ENCODE measurements at places on chromosomes 12 and 14.
A peak's percentile ranks its signal among the peaks of the same experiment; 100 is the strongest.

- no peak for DNase-seq
Measured at GRCh38 chr14:75578786-75579337, 442 bp downstream of the FLVCR2 start.

DNA sequence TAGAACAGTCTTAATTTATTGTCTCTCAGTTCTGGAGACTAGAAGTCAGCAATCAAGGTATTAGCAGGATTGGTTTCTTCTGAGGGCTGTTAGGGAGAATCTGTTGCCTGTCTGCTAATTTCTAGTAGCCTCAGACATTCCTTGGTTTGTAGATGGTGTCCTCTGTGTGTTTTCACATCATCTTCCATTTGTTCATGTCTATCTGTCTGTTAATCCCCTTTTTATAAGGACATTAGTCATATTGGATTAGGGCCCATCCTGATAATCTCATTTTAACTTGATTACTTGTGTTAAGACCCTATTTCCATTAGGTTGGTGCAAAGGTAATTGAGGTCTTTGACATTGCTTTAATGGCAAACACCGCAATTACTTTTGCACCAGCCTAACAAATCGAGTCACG, 34.3 kb downstream of the TBC1D15 start:
- DNase-seq, result no peak

DNA sequence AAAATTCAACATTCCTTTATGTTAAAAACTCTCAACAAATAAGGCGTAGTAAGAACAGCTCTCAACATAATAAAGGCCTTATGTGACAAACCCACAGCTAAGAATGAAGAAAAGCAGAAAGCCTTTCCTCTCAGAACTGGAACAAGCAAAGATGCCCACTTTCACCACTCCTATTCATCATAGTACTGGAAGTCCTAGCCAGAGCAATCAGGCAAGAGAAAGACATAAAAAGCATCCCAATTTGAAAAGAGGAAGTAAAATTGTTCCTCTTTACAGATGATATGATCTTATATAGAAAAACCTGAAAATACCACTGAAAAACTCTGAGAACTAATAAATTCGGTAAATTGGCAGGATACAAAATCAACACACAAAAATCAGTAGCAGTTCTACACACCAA, 52.1 kb downstream of the STON2 start:
- no peak for DNase-seq

DNA sequence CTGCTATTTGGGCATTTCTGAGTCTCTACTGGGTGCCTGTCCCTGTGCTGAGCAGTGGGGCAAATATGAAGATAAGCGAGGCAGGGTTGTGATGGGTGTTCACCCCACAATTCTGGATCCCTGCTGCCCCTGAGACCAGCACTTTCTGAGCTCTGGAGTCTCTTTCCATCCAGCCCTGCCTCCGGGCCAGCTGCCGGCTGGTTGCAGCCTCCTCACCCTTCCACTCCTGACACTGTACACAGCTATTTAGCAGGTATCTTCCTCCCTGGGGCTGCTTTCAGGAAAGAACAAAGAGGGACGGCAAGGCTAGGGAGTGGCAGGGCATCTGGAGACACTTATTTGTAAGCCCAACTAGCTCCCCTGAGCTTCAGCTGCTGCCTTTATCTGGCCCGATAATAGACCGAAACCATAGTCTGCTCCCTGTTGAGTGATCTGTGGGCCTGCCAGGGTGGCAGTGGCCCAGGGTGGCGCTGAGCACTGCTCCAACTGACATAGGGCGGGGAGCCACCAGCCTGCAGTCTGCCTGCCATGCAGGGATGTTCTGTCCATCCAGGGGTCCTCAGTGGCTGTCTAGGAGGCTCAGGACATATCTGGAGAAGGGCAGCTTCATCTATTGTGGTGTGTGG, 7.6 kb upstream of the KRT80 start:
- DNase-seq, result no peak

GRCh38 chr12:10025236-10025635, 5.2 kb upstream of the CLEC9A start:
- no peak for DNase-seq

DNA sequence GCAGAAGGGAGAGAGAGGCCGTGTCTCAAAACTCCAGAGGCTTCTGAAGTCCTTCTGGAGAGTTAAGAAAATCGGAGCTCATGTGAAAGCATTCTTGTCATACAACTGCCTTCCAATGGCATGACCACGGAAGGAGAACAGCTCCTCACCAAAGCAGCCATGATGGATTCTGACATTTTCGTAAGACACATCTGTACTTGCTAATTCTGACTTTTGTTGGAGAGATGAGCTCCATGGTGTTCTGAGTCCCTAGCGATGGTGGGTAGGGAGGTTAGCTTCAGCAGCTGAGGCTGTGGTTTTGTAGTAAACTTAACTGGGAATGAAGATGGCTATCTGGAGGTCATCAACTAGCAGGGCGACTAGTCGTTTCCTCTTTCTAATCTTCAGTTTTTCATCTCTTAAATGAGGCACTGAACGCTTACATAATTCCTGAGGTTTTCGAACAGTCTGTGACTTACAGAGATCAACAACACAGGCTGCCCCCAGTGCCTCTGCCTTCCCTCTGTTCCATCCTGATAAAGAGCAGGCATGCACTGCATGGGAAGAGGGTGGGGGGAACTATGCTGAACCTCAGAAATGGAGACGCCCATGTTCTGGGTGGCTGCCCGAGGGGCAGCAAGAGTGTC, 28.6 kb upstream of the DICER1 start:
- DNase-seq, result no peak

DNA sequence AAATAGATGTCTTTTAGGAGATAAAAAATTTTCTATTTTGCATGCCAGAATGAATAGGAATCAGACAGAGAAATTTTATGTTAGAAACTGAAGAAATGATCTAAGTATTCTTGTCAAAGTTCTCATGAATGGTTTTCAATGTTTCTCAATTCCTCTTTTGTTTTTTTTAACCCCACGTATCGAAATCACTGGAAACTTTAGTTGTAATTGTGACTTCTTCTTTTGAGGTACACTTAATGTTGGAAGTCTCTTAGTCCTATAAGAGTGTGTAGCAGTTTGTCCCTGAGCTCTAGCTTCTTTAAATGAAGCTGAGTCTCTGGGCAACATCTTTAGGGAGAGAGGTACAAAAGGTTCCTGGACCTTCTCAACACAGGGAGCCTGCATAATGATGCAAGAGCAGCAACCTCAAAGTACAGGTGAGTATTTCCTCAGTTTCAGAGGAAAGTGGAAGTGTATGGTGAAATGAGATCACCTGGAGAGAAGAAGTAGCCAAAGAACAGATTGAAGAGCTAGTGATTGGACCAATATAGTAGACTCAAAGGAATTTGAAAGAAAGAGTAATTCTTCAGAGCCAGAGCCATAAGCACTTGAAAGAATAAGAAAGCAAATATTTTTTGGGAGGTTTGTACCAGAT, at the start of gene CLEC6A:
Gene CLEC6A (plus strand): TSS at position 236 of the 634 bp plus-strand sequence. CDS start 150 bp downstream, at position 386.
- no peak for DNase-seq

DNA sequence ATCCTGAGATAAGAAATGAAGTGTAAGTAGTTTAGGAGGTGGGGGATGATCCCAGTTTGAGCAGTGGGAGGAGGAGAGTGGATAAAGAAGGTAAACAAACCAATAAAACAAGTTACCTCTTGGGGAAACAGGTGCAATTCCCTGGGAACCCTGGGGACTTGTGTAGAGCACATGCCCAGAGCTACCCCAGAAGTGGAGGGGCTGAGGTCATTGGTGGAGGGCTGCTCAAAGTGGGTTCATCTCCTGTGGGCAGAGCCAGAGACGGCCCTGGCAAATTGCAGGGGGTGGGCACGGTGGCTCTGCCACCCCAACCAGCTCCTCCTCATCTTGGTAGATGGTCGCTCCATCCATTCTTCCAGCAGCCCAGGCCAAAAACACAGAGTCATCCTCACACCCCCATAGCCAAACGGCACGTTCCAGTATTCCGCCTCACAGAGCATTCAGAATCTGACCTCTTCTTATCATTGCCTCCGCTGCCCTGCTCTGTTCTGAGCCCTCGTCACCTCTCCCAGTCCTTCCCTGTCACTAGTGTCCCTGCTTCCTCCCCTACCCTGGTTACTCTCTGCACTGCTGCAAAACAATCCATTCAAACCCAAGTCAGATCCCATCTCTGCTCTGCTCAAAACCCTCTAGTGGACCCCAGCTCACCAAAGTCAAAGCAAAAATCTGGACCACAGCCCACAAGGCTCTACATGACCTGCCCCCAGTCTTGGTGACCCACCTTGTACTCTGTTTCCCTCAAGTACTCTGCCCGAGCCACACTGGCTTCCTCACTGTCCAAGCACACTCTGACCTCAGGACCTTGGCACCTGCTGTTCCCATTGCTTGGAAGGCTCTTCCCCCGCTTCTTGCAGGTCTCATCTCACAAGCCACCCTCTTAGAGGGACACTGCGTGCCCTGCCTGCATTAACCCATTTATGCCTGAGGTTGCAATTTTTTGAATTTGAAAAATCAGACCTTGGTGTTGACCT, 5.5 kb downstream of the CYP46A1 start:
- no peak for DNase-seq

DNA sequence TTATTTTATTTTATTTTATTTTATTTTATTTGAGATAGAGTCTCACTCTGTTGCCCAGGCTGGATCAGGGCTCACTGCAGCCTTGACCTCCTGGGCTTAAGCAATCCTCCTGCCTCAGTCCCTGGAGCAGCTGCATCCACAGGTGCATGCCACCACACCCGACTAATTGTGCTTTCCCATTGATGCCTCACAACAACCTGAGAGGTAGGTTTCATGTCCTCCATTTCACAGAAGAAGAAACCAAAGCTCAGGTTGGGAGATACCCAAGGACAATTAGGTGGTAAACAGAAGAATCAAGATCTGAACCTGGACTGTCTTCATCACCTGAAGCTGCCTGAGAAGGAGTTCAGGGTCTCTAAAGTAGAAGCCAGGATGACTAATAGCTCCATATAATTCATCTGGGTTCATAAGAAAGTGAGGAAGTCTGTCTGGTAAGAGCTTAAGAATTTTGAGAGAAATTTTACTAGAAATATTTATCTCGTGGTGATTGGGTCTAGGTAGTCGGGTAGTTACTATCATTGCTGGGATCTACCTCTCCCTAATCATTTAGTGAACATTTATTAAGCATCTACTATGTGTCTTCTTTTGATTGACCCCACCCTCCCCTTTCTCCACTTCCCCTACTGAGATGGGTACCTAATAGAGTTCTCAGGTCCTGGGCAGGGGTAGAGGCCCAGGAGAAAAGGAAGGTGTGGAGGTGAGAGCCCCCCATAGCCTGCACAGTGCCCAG, 23.2 kb upstream of the ATP5MC2 start:
- no peak for DNase-seq

DNA sequence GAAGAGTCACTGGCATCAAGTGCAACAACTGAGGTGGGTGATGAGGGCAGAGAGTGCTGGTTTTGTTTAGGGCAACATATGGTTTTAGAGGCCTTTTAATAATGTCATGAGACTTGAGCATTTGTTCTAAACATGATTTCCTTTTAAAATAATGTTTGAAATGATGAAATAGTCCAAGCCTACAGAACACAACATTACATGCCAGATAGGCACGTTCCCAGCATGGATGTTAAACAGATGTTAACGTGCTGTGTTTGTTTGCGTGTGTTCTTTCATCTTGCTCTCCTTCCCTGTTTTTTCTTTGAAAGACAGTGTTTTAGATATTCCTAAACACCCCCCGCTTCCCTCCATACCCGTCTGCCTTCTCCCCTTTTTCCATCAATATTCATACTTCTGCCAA, 82.3 kb downstream of the RGS6 start:
- no peak for DNase-seq

DNA sequence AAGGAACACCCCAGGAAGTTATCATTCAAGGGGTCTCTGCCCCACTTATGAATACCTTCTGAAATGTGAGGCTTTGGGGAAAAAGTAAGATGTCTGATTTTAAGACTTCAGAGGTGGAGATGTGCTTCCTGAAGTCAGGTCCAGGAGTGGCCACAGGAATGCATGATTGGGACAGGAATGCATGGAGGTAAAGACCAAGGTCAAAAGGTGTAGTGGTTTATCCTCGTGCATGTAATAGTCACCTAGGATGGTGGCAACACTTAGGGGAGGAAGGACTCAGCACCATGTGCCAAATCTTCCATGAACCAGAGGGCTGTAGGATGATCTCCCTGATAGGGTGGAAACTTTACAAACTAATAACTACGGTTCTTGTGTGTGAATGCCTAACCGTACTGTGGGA, 217.3 kb downstream of the C12orf75 start:
- DNase-seq, result no peak

DNA sequence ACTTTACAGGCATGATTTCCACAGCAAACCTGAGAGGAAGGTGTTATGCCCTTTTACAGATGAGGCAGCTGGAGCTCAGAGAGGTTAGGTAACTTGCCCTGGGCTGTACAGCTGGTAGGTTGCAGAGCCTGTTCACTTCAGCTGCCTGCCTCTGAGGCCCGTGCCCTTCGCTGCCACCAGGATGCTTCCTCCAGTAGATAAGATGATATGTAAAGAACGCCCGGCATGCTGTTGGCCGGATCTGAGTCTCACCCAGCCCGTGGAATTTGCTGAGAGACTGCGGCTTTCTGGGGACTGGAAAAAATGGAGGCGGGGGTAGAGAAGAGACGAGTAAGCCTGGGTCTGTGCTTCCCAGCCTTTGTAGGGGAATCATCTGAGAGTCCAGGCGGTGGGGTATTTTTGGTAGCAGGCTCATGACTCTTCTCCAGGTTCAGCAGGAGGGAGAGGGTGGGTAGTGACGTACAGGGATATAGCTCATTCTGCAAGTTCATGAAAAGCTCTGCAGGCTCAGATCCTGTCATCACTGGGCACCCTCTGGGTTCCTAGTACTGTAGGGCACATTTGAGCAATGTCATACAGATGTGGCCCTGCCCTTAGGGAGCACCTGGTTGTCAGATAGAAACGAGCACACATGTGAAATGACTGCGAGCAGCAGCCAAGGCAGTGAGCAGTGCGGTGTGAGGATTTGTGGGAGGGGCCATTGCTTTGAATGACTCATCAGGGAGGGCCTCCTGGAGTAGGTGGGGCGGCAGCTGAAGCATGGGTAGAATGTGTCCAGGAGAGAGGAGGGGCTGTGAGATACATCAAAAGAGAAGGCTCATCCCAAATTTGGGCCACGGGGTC, 159.4 kb downstream of the TSPAN9 start:
- DNase-seq, result peak; percentile 2

DNA sequence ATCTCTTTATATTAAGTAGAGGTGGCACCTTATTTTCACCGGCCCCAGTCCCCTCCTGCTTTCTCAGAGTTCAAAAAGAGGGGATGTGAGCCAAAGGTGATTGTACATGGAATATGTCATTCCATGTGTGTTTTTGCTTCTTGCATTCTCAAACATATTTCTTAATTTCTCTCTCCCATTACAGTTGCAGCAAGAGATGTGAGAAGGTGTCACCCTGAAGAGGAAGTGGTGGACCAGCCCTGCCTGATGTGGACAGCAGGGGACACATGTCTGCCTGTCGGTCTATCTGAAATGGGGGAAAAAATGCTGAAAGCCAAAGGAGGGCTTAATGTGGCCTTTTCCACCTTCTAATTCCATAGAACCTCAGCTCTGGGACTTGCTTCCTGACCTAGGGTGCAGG, 1.9 kb upstream of the FOXN3 start:
- no peak for DNase-seq

- DNase-seq, result no peak
Measured at GRCh38 chr14:54722791-54723432, 156.0 kb downstream of the SAMD4A start.

Data from stimulated activated CD8-positive, alpha-beta memory T cell treated with anti-CD3 and anti-CD28 coated beads, Interleukin-4, amount 100 ng/mL, for 24 hours (primary cell).